ENCODE measurements at places on chromosomes 3 and 15.

GRCh38 chr15:63324770-63325169, 47.4 kb downstream of the APH1B start:
- no peak for DNase-seq

GRCh38 chr3:81214631-81215030, 546.8 kb downstream of the GBE1 start:
- DNase-seq = no peak

DNA sequence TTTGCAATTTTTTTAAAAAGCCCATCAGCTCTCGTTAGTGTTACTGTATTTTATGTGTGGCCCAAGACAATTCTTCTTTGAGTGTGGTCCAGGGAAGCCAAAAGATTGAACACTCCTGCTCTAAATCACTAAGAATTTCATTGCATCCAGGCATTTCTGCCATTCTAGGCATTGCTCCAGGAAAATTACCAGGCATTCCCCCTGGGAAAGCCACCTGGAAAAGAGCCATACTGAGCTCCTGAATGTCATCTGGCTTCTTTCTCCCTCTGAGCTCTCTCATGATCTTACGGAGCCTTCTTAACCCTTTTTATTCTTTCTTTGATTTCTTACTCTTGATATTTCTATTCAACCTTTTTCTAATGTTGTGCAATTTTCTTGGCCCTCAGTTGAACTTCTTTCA, 202.2 kb downstream of the DOCK3 start:
- DNase-seq = no peak

DNA sequence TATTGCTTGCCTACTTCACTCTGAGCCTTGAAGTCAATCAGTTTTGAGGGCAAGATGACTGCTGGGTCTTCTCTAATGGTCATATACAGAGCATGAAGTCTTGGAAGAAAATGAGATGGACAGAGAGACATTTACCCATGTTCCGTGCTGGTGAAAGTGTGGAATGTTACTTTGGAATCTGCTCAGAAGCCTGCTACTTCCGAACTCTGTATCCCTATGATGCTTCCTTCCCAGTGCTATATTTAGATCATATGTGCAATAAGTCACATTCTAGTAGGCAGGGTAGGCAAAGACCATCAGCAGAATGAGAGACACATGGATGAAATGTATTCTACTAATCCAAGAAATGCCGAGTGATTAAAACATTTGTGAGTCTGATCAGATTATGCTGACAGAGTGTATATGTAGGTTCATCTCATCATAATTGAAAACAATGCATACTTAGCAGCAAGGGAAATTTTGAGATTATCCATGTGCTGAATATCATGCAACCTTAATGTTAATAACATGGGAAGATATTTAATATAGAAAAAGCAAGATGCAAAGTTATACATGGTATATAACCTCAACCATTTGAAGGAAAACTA, 60.5 kb downstream of the RAB7A start:
- no peak for DNase-seq

DNA sequence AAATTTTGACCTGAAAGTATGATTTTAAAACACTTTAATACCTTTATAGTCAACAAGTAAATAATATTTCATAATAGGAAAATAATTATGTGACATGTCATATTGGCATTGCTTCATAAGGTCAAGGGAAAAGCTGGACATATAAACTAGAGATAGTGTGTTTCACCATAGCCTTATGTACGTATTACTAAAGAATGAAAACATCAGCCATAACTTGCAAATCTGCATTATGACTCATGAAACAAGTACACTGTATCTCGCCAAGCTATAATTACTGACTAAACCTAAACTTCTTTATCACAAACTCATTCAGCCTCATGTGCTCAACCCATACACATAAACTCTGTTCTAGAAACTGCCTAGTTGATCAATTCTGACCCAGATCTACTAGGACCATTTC, 950.1 kb downstream of the FHIT start:
- peak; percentile 65 for DNase-seq

- DNase-seq = no peak
Measured at GRCh38 chr15:68214838-68215254, 9.7 kb upstream of the CALML4 start.

DNA sequence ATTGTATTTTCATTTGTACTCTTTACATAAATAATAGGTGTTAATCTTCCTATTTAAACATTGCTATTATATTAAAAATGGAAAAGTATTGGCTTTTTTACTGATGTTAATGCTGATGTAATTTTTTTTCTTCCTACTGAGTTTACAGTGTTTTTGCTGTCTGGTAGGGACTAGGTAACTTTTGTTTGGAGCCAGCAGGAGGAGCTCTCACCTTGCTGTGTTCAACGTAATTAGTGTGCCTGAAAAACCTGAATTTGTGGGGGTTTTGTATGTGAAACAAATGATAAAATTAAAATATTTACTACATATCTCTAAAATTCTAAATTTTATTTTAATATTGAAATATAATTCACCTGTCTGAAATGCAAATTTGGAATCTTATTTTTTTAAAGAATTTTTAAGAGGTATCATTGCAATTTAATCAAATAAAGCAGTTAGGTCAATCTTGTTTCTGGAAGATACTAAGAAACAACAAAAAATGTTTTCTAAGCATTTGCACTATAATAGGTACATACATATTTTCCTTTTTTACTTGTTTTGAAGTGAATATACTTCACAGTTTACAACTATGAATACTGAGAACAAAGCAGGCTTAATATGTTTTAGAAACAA, 48.8 kb downstream of the EPHA6 start:
- DNase-seq = peak; percentile 63

GRCh38 chr15:53917109-53917508, 61.1 kb upstream of the UNC13C start:
- no peak for DNase-seq

GRCh38 chr3:6172871-6173642, 687.9 kb upstream of the GRM7 start:
- no peak for DNase-seq

DNA sequence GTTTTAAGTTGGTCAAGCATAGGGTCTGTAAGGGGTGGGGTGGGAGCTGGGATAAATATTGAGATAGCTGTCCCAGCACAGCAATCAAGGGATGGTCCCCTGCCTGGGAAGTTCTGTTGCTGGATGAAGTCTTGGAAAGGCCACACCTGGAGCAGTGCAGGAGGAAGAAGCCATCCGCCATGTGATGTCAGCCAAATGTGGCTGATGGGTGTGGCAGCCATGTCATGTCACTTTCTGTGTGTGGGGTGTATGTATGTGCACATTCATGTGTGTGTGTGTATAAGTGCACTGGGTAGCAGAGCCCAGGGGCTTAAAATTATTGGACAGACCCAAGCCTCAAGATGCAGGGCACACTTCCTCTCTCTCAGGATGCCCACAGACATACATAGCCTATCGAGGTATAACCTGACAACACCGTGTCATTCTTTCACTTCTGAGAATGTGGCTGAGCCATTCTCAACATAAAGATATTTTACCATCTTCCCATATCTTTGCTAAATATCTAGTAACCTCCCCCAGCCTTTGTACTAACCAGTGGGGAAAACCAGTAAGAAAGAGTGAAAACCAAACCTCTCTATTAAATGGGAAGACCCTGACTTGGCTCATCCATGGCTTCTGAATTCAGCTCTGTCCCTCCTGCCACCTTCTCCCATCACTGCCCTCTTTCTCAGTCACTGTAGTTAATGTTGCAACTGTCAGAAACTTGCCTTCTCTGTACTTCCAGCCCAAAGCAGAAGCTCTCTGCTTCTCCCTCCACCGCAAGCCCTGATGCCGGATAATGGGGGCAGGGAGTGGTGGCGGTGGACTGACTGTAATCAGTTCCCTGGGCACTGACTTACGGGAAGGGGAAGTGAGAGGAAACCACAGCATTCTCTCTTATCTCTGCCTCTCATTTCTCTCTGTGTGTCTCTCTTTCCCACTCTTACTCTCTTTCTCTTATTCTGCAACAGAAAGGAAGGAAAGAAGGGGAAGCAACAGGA, 11.2 kb downstream of the TNFSF10 start:
- no peak for DNase-seq

DNA sequence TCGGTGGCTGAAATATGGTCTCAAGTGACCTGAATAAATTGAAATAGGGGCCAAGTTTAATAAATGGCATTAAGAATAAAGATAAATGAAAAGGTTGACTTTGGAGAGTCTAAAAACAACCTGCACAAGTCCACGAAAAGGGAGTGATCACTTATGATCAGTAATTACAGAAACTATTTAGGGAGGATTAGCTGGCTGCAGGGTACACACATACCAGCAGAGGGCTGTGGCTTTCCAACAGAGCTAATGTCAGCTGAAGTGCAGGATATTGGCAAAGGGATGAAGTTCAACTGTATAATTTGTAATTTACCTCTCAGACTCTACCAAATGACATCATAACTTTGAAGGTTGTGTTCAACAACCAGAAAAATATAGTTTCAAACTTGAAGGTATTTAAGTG, 86.8 kb downstream of the SYNPR start:
- no peak for DNase-seq

DNA sequence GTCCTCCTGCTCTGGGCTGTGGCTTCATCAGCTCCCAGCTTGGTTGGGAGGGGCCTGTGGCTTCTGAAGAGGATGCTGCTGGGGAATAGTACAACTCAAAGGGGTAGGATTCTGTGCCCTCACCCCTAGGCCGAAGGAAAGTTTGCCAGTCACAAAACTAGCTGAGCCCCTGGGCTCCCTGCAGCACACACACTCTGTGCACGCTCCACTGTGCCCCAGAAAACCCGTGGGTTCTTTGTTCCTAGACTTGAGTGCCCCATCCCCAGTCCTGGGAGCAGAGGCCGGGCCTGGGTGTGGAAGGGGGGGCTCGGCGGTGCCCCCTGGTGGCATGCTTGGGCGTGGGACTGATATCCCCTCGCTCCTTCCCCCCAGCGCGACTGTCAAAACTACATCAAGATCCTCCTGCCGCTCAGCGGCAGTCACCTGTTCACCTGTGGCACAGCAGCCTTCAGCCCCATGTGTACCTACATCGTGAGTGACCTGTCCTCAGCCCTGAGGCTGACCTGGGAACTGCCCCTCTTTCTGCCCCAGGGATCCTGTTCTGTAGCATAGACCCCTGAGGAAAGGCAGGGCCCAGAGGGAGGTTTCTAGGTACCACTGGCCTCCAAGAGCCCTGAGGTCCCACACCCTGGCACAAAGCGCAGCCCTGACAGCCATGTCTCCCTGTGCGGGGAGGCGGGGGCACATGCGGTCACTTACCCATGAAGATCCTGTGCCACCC, 14.2 kb downstream of the CIB1 start:
- no peak for DNase-seq

DNA sequence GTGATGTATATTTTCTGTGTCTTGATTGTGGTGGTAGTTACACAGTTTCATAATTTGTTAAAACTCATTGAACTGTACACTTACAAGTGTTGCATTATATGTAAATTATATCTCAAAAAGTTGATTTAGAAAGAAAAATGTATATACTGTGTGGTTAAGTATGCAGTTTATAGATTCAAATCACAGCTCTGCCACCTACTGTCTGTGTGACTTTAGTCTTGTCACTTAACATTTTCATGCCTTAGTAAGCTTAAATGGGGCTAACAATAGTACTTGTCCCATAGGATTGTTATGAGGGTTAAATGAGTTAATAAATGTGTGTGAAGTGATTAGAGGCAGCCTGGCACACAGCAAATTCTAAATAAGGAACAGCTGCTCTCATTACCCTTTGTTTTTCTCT, 120.9 kb upstream of the P2RY1 start:
- DNase-seq = no peak

DNA sequence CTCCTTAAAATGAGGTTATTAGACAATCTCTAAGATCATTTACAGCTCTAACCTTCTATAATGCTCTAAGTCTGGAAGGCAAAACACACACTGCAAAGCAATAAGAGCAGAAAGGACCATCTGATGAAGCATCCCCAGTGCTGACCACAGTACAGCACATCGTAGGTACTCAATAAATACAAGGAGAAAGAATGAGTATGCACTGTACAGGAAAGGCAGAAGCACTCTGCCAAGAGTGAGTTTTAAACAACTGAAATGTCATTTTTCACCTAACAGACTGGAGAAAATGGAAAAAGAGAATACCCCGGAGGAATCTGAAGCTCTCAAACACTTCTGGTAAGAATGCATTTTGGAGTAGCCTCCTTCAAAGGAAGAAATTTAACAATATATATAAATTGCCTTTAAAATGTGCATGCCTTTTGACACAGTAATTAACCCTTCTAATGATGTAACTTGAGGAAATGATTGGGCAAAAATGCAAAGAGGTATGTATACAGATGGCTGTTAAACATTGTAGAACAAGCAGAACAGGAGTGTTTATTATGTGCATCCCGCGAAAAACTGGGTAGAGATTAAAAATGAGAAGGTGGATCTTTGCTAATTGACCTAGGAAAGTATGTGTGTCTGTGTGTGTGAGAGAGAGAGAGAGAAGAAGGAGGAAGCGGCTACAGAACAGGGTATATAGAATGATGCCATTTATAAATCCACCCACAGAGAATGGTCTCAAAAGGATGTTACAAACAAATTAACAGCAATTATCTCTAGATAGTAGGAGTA, 8.0 kb upstream of the OXTR start:
- no peak for DNase-seq

- no peak for DNase-seq
Measured at GRCh38 chr15:89501646-89502045, 5.3 kb upstream of the RHCG start.

- no peak for DNase-seq
Measured at GRCh38 chr3:8457039-8457438, 44.6 kb upstream of the LMCD1 start.

- DNase-seq = no peak
Measured at GRCh38 chr3:71662568-71662967, 62.6 kb downstream of the EIF4E3 start.

All from MCF 10A (cell line).